ENCODE measurements at places on chromosomes 7 and 10. TPM values are rescaled to one million over a fixed set of nuclear protein-coding genes. Genes with fewer than 3 reads are reported as not detected.

The MKX gene
- total RNA-seq, result 33.7 TPM

The SEC31B gene
- 1.2 TPM for total RNA-seq

The ABCB1 gene
- 0.81 TPM for total RNA-seq

DNA sequence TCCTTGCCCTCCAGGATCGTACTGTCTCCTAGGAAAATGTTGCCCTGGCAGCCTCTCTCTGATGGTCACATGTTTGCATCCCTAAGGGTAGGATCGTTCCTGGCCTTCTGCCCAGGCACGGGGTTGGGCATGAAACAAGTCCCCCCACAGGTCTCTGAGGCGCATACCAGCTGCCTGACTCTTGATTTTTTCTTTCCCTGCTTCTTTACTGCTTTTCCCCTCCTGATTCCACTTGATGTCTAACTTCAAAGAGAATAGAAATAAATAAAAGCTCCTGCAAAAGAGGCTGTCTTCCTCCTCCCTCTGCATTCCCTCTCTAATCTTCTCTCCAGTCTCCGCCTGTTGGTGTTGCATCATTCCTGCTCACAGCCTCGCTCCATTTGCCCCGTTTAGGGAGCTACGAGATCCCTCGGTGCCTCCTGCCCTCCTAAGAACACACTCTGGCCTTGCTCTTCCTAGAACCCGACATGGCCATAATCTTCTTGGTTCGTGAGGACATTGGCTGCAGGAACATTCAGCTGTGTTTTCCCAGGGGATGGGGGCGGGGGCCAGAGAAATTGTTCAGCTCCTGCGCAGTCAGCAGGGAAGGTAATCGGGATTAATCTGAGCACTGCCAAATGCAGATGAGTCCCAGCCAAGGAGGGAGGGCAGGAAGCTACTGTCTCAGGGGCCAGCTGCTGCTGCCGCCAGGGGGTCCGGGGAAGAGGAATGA lies 26.0 kb downstream of the LEP start:
- DNase-seq, result peak; percentile 81

Measured in MG63 (cell line).